ENCODE measurements at places on chromosomes 6 and 20.

GRCh38 chr20:46816886-46817638 is 77.6 kb upstream of the EYA2 start:
- no peak for DNase-seq

GRCh38 chr6:150835620-150836019 is 29.9 kb upstream of the MTHFD1L start:
- DNase-seq = no peak

DNA sequence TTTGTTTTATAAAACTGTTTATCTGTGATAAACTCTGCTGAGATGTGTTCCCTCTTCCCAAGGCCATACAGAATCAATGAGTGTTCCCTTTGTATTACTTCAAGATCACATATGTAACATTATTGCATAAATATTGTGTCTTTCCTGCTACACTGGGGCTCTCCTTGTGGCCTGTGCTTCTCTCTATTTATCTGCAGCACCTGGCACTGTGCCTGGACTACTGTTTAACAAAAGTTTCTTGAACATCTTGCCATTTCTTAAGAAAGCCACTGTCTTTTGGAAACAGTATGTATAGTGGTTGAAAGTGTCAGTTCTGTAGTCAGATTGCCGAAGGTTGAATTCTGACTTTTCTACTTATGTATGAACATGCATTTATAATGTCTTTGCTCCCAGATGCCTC is 169.0 kb upstream of the SCGN start:
- DNase-seq = no peak

DNA sequence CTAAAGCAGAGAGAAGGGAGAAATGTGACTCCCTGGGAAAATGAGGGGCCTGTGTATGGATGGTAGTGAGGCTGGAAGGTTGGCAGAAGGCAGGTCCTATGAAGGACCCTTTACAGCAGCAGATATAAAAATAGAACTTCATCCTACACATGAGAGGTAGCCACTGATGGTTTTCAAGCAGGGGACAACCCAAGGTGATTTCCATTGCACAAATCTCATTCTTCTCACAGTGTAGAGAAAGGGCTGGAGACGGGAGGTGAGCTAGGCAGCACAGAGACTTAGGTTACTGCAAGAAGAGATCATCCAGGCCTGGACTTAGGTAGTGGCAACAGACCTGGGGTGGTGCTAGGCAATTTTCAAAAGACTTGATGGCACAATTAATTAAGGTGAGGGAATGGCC is 30.7 kb downstream of the TRAM2 start:
- DNase-seq = no peak

- no peak for DNase-seq
These were observed 32.0 kb downstream of the ERMARD start for GRCh38 chr6:169783401-169783800.

- DNase-seq = peak; percentile 51
These were observed 100.5 kb downstream of the KIF13A start for GRCh38 chr6:17886891-17887290.

DNA sequence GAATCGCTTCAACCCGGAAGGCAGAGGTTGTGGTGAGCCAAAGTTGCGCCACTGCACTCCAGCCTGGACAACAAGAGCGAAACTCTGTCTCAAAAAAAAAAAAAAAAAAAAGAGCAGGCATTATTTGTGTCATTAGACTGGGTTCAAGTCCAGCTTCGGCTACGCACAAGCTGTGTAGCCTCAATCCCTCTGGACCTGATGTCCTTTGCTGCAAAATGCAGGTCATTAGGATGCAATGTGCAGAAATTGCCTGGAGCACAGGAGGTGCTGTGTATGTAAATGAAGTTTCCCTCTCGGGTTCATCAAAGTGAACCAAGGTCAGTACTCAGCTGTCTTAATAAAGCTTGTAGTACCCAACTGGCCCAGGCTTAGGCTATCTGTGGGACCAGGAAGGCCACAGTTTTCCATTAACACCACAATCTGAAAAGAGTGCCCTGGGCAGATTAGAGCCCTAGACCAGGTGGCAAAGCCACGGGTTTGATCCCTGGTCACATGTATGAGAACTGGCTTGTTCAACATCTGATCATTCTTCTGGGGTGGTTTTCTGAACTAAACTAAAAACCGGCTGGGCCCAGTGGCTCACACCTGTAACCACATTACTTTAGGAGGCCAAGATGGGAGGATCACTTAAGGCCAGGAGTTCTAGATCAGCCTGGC is 155.3 kb downstream of the ZMYND8 start:
- DNase-seq = peak; percentile 37

- peak; percentile 66 for DNase-seq
These were observed 59.3 kb upstream of the AKAP12 start for GRCh38 chr6:151180330-151181048.

DNA sequence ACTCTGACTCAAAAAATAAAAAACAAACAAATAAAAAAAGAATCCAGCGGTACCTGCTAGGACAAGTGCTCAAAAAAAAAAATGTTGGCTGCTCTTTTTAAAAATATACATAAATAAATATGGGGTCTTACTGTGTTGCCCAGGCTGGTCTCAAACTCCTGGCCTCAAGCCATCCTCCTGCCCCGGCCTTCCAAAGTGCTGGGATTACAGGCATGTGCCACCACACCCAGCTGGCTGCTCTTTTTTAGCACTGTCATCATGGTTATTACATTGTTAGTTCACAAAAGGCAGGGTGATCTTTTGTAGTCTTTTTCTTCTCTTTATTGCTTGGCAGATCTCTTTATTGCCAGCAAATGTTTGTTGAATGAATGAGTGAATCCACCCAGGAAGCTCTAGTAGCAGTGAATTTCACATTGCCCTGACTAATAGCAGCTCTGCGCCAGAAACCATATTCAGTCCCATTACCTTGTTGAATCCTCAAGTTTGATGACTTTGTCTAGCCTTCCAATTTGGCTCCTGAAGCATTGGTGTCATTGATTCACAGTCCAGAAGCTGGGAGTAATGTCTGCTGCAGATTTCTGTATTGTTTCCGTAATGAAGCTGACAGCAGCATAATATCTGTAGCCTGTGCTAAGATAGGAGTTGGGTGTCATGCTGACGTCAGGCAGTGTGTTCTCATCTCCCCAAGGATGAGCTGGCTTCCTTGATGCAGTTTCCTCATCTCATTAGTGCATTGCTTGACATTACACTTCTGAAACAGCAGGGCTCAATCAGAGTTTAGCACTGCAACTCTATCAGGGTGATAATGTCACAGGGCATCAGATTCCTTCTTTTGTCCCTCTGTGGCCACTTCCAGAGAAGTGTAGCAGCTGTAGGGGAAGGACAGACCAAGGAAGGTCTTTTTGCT is 84.9 kb upstream of the TGM3 start:
- DNase-seq = peak; percentile 60

DNA sequence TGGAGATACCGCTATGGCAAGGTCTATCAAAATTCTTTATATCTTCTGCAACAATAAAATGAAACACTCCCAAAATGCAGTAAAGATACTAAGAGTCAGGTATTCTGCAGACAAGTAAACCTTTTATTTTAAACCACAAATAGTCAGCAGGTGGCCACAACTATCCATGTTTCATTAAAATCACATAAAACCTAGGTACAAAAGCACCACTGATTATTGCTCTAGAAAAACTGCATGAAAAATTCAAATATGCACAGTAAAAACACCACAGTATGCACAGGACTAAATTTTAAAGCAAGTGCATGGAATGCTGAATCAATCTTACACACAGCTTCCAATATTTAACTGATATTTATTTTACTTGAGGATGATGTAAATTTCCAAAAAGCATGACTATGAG is 33.3 kb downstream of the HMGN3 start:
- no peak for DNase-seq

GRCh38 chr6:38225766-38226165 is 406.2 kb downstream of the ZFAND3 start:
- no peak for DNase-seq

- DNase-seq = no peak
These were observed 4.8 kb downstream of the SALL4 start for GRCh38 chr20:51797357-51798025.

- DNase-seq = peak; percentile 92
These were observed 365.7 kb downstream of the MAFB start for GRCh38 chr20:40323361-40323794.

DNA sequence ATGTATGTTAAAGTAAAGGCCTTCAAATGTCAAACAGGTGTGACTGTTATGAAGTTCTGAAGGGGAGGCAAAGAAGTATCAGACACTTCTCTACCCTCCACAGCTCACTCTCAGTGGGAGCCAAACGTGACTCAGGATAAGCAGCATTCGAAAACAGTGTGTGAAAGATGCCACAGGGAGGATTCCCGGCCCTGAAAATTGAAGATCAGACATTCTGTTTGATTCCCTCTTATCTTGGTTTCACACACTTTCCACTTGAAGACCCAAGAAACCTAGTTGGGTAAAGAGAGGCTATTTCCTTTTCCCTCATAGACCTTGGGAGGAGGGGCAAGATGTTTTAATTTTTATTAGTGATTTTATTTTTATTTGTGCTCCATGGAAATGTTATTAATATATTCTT is 164.2 kb upstream of the SUPT3H start:
- DNase-seq = no peak

DNA sequence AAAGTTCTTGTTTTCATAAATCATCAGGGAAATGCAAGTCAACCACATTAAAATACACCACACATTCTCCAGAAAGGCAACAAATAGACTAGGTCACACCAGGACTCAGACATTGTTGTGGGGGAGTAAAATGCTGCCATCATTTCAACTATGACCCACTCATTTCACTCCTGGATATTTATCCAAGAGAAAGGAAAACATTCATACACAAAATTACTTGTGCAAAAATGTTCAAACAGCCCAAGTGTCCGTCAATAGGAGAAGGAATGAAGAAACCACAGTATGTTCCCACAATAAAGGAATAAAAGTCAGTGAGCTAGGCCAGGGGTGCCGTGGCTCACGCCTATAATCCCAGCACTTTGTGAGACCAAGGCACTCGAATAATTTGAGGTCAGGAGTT is 81.5 kb upstream of the QKI start:
- no peak for DNase-seq

DNA sequence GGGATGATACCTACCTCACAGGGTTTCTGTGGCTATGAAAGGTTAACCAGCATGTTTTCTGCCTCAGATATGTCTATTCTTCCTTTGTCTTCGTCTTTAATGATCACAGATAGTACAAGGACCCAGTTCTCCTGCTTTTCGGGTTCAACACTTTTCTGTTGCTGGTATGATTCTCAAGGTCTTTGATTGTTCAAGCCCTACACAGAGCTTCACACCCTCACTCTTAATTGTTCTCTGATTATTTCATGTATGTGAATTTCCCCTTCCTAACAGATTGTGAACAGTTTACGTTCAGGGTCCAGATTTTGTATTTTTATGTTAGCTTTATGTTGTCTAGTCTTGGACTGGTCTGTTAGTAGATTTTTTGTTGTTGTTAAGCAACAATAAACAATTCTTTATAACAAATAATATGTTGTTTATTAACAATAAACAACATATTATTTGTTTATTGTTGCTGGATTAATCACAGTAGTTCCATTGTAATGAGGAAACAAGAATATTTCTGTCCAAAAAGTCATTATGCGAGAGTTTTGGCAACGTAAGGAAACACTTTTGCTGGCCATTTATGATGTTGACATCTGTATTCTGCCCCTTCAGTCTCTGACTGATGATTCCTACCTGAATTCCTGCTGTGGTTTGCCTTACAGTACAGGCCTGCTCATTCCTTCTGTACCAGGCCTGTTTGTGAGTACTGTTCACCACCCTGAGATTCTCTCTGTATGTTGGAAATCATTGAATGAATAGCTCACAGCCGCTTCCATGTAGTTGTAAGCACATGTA is 27.2 kb upstream of the TULP4 start:
- no peak for DNase-seq

- no peak for DNase-seq
These were observed 5.0 kb downstream of the COL21A1 start for GRCh38 chr6:56242346-56242745.

DNA sequence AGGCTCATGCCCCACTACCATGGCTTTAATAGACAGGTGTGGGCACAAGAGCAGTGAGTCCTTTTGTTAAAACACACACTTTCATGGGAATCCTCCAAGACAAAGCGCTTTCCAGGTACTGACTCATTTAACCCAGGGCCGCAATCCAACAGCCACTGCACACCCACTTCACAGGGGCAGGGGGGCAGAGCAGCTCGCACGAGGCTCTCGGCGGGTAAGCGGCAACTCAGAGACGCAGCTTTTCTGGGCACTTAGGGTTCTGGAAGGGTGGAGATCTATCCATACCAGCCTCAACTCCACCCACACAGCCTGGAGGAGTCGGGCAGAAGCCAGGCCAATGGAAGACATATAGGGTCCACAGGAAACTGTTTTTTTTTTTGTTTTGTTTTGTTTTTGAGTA is 28.6 kb downstream of the PSMG4 start:
- DNase-seq = no peak

GRCh38 chr6:44446626-44447300 is 59.3 kb downstream of the CDC5L start:
- DNase-seq = peak; percentile 58

- DNase-seq = no peak
These were observed 144.6 kb downstream of the TFAP2C start for GRCh38 chr20:56773749-56774148.

DNA sequence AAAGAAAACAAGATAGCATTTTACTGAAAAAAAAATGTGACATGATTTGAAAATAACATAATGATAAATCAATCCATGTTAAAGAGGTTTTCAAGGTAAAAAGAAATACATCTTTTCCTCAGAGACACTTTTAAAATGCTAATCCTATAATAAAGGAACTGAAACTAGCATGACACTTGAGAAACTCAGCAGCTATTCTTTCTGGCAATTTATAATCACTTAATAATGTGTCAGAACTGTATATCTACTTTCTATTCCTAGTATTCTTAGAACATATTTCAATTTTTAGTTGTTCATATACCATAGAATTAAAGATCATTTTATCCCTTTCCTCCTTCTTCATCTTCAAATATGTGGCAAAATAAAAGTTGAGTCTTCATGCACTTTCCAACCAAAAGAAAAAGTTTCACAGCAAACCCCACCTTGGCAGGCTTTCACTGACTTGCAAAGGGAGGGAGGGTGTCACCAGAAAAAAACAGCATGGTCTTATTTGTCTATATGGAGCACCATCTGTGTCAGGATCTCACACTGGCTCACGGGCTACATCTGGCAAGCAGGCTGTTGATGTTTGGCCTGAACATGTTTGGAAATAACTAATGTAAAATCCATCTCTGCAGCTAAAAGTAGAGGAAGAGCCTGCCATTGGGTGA is 48.5 kb downstream of the FHL5 start:
- peak; percentile 7 for DNase-seq

DNA sequence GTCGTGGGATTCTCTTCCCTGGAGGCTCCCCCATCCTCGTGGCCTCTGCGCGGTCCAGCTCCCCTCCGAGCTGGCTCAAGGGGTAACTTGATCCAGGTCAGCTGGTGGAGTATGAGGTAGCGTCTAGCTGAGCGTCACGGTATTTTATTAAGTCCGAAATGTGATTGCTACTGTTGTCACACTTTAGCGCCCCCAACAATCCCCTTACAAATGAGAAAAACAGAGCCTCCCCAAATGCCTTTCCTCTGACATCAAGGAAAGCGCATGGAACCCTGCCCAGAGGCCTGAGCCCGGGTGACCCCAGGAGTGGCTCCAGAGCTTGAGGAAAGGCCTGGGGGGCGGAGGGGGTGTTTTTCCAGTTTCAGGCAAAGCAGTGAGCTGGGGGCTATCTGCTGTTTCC is 192.4 kb downstream of the ZMYND8 start:
- no peak for DNase-seq
